Thoracic aorta (tissue), 2 donors: ENCODE measurements at places on chromosomes 4 and X. TPM values are rescaled to one million over a fixed set of nuclear protein-coding genes. Genes with fewer than 3 reads are reported as not detected.

DNA sequence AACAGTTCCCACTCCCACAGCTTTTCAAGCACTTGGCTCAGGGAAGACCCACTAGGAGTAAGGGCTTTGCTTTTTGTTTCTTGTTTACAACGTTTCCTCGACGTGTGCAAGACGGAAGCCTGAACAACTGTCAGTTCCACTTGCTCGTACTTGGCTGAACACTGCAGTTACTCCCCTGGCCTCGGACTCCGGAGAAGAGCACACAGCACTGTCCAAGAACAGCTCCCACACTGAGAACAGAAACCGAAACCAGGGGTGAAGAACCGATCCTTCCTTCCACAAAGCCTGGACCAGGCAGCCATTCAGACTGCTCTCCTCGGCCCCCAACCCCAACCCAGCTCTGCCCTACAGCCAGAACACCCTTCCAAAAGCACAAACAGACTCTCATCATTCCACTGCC is 25.5 kb downstream of the IRF2 start:
- H3K4me3 ChIP-seq, result peak overlapping the region; percentile 58
- peaks cover 79% of the 10 kb centered on the region for H3K4me1 ChIP-seq
- no peak for DNase-seq
- H3K27me3 ChIP-seq, result no peaks in the 10 kb centered on the region

- H3K36me3 ChIP-seq, result no peaks in the 10 kb centered on the region
- H3K4me1 ChIP-seq, result no peaks in the 10 kb centered on the region
- no peak for DNase-seq
- no peaks in the 10 kb centered on the region for H3K27me3 ChIP-seq
- H3K27ac ChIP-seq, result no peak overlapping the region
- no peak overlapping the region for H3K4me3 ChIP-seq
Measured at GRCh38 chrX:132470831-132471230, 18.0 kb downstream of the MBNL3 start.

DNA sequence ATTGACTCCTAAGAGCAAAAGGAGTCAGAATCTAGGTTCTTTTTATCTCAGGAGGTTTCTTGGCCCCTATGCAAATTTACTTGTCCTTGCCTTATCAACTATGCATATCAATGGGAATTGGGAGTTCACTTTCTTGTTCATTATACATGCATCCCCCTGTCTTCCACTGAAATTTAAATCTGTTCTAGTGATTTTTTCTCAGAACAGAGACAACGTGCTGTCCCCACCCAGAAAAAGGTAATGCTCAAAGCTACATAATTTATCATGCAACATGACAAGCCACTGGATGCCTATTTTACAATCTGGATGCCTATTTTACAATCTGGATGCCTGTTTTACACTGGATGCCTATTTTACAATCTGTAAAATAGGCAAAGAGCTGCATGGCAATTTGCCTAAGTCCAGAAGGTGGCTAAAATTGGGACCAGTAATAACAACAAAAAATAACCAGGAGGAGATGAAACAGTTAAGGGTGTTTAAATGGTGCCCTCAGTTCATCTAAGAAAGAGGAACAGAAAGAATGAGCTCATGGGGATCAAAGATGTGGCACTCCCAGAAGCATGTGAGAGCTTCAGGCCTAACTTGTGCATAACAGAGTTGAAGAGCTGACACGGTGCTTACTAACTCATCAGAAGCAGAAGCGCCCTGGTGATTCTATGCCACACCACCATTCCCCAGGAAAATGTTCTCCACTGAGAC is 537.8 kb upstream of the BOD1L1 start:
- no peaks in the 10 kb centered on the region for H3K4me1 ChIP-seq
- DNase-seq, result no peak

- no peaks in the 10 kb centered on the region for H3K27me3 ChIP-seq
- H3K27ac ChIP-seq, result peak overlapping the region; percentile 81
- H3K4me1 ChIP-seq, result peaks cover 61% of the 10 kb centered on the region
Measured at GRCh38 chr4:143351774-143352451, 15.2 kb downstream of the GAB1 start.

GRCh38 chr4:794900-795725 is 30.8 kb downstream of the CPLX1 start:
- peaks cover 11% of the 10 kb centered on the region for H3K27me3 ChIP-seq
- H3K36me3 ChIP-seq, result no peaks in the 10 kb centered on the region
- H3K4me1 ChIP-seq, result peaks cover 21% of the 10 kb centered on the region
- no peak overlapping the region for H3K27ac ChIP-seq
- no peak for DNase-seq

DNA sequence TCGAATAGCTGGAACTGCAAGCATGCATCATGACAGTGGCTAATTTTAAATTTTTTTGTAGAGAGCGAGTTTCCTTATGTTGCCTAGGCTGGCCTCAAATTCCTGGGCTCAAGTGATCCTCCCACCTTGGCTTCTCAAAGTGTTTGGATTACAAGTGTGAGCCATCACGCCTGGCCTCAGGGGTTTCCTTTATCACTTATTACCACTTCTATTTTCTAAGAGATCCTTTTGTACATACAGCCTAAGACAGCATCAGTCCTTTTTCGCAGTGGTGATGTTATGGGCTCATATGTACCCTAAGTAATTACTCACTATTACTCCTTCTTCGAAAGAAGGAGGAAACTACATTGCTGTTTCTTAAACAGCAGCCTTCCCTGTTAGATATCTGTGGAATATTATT is 54.1 kb upstream of the CDKN2AIP start:
- no peaks in the 10 kb centered on the region for H3K36me3 ChIP-seq
- no peak for DNase-seq
- no peak overlapping the region for H3K27ac ChIP-seq

- no peaks in the 10 kb centered on the region for H3K27me3 ChIP-seq
- H3K4me1 ChIP-seq, result peaks cover 9% of the 10 kb centered on the region
- no peaks in the 10 kb centered on the region for H3K36me3 ChIP-seq
- H3K4me3 ChIP-seq, result peak overlapping the region; percentile 61
- H3K27ac ChIP-seq, result no peak overlapping the region
- no peak for DNase-seq
Measured at GRCh38 chr4:184097241-184097605, 120.5 kb downstream of the ENPP6 start.

DNA sequence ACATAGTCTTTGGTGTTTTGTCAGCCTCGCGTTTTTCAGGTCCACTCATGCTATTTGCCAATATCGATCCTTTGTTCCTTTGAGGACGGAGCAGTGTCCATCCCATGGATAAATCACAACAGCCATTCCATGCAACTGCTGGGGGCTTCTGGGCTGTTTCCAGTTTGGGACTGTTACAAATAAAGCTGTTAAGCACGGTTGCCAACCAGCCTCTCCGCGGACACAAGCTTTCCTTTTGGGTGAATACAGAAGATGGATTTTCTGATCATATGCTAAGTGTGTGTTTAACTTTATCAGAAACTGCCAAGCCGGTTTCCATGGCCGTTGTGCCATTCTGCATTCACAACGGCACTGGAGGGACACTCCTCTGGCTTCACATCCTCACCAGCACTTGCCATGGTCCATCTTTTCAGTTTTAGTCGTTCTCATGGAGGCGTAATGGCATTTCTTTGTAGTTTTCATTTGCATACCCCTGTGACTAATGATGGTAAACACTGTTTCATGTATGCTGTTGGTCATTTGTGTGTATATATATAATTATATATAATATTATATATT is 67.8 kb downstream of the ABLIM2 start:
- H3K4me3 ChIP-seq, result no peak overlapping the region
- no peaks in the 10 kb centered on the region for H3K4me1 ChIP-seq
- no peak for DNase-seq
- H3K27ac ChIP-seq, result no peak overlapping the region

- DNase-seq, result no peak
- no peaks in the 10 kb centered on the region for H3K27me3 ChIP-seq
- H3K4me1 ChIP-seq, result no peaks in the 10 kb centered on the region
- H3K36me3 ChIP-seq, result no peaks in the 10 kb centered on the region
- no peak overlapping the region for H3K4me3 ChIP-seq
- no peak overlapping the region for H3K27ac ChIP-seq
Measured at GRCh38 chr4:20954541-20954940, 254.3 kb downstream of the PACRGL start.

DNA sequence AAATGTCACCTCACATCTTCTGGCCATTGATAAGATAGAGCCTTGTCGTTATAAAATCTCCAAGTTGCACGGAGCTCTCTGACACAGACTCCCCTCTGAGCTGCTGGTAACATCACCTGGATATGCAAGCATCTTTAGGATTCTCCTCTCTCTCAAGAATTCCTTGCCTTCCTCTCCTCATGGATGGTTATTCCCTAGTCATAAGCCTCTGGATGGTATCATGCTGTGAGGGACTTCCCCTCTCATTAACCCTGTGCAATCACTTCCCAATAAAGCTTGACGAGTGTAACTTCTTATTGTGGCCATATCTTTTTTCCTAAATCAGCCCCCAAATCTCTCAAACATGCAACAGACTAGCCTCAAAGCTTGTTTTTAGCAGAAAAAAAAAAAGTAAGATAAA is 1057.0 kb upstream of the SLIT2 start:
- no peaks in the 10 kb centered on the region for H3K36me3 ChIP-seq
- no peak overlapping the region for H3K27ac ChIP-seq
- H3K27me3 ChIP-seq, result no peaks in the 10 kb centered on the region
- no peak overlapping the region for H3K4me3 ChIP-seq
- no peaks in the 10 kb centered on the region for H3K4me1 ChIP-seq

DNA sequence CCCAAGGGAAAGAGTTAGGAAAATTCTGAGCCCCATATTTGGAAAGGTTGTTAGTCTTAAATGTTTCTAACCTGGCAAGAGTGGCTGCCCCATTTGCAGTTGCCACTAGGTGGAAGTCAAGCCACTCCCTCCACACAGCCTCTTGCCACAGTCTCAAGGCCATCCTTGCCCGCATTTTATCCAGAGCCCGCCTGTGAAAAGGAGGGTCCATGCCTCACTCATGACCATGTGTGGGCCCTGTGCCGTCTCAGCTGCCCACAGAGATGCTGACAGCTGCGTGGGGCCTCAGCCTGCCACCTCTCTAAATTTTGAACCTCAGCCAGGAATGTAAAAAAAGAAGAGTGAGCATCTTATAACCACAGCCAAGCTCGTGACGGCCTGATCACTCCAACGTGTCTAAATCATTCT is 201.5 kb upstream of the FAM241A start:
- no peaks in the 10 kb centered on the region for H3K4me1 ChIP-seq
- H3K4me3 ChIP-seq, result no peak overlapping the region
- no peaks in the 10 kb centered on the region for H3K27me3 ChIP-seq
- H3K27ac ChIP-seq, result no peak overlapping the region
- DNase-seq, result no peak

DNA sequence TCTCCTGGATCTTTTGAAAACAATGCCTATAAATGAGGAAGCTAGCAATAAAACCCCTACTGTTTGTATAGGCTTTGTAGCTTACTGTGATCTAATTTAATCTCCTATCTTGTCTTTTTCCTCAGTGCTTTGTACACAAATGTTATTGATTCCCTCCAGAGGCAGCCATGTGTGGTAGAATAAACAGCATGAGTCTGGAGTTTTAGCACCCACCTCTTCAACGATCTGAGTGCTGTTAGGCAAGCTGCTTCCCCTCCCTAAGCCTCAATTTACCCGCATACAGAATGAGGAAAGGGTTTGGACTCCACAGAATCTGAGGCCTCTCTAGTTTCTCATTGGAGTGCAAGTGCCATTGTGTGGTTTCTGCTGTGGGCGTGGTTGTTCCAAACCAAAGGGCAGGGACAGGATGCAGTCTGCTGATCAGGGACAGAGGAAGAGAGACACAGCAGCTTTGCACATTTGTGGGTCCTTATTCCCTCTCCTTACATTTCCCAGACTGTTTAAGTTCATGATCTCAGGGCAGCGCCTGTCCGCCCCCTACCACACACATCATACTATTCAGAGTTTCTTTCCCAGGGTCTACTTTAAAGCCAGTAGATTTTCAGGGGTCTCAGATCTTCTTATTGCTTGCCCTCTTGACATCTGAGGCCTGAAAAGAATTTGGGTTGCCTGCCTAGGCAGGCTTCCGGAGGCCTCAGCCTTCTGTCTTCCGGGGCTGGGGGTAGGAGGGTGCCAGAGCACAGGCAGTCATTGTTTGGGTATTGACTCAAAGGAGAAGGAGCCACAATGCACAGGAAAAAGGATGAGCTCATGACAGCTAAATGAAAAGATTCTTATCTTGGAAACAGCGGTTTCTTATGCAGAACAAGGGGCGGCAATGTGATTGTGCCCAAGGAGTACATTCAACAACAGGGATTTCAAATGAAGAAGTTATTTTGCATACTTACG is 114.9 kb upstream of the TEX13D start:
- no peaks in the 10 kb centered on the region for H3K27me3 ChIP-seq
- no peaks in the 10 kb centered on the region for H3K4me1 ChIP-seq
- H3K36me3 ChIP-seq, result no peaks in the 10 kb centered on the region
- no peak overlapping the region for H3K27ac ChIP-seq

- no peaks in the 10 kb centered on the region for H3K27me3 ChIP-seq
- H3K27ac ChIP-seq, result no peak overlapping the region
- DNase-seq, result no peak
- no peaks in the 10 kb centered on the region for H3K4me1 ChIP-seq
Measured at GRCh38 chr4:74590476-74590875, 145.5 kb downstream of the AREG start.

GRCh38 chrX:123807835-123808416 is 51.9 kb upstream of the XIAP start:
- H3K4me3 ChIP-seq, result no peak overlapping the region
- H3K27ac ChIP-seq, result no peak overlapping the region
- H3K36me3 ChIP-seq, result no peaks in the 10 kb centered on the region
- H3K27me3 ChIP-seq, result no peaks in the 10 kb centered on the region

- no peaks in the 10 kb centered on the region for H3K27me3 ChIP-seq
- peak overlapping the region; percentile 5 for H3K4me3 ChIP-seq
- DNase-seq, result peak; percentile 28
- H3K27ac ChIP-seq, result peak overlapping the region; percentile 76
- peaks cover 91% of the 10 kb centered on the region for H3K4me1 ChIP-seq
Measured at GRCh38 chr4:158821228-158821971, 52.6 kb downstream of the FNIP2 start.

- DNase-seq, result no peak
- no peak overlapping the region for H3K4me3 ChIP-seq
- no peak overlapping the region for H3K27ac ChIP-seq
- H3K27me3 ChIP-seq, result no peaks in the 10 kb centered on the region
Measured at GRCh38 chrX:121161501-121161933, 114.1 kb downstream of the GLUD2 start.

- no peak overlapping the region for H3K4me3 ChIP-seq
- H3K4me1 ChIP-seq, result no peaks in the 10 kb centered on the region
- no peaks in the 10 kb centered on the region for H3K36me3 ChIP-seq
Measured at GRCh38 chr4:26731351-26732035, 129.1 kb upstream of the STIM2 start.

- H3K36me3 ChIP-seq, result no peaks in the 10 kb centered on the region
- no peaks in the 10 kb centered on the region for H3K4me1 ChIP-seq
- H3K27ac ChIP-seq, result no peak overlapping the region
- H3K27me3 ChIP-seq, result no peaks in the 10 kb centered on the region
Measured at GRCh38 chrX:142873214-142873613, 152.5 kb upstream of the SPANXN4 start.

- H3K4me3 ChIP-seq, result peak overlapping the region; percentile 74
- no peaks in the 10 kb centered on the region for H3K36me3 ChIP-seq
- peak overlapping the region; percentile 89 for H3K27ac ChIP-seq
- DNase-seq, result no peak
- peaks cover 4% of the 10 kb centered on the region for H3K4me1 ChIP-seq
Measured at GRCh38 chrX:107827030-107827831, 1.6 kb downstream of the MID2 start.

- no peaks in the 10 kb centered on the region for H3K4me1 ChIP-seq
- no peak overlapping the region for H3K4me3 ChIP-seq
- no peak overlapping the region for H3K27ac ChIP-seq
- H3K36me3 ChIP-seq, result no peaks in the 10 kb centered on the region
Measured at GRCh38 chr4:144861471-144861870, 215.5 kb downstream of the HHIP start.

Gene CACNA1F
- not detected for total RNA-seq

Gene CORIN
- total RNA-seq, result 0.63 TPM

Gene TNMD
- total RNA-seq, result not detected

Gene FAM47E
- 0.42 TPM for total RNA-seq

Gene NAT8L
- under 0.01 TPM for total RNA-seq

Gene IL2
- total RNA-seq, result not detected
